ENCODE measurements at places on chromosomes 5 and 9.

GRCh38 chr9:94676446-94677131, 37.3 kb upstream of the FBP1 start:
- no peak for DNase-seq

DNA sequence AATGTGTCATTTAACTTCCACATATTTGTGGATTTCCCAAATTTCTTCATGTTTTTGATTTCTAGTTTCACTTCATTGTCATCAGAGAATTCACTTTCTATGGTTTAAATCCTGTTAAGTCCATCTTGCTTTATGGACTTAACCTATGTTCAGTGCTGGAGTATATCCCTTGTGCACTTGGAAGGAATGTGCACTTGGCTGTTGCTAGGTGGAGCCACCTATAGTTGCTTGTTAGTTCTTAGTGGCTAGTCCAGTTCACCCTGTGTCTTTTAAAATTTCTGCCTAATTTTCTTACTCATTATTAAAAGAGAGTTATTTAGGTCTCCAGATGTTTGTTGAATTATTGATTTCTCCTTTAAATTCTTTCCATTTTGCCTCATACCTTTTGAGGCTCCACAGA, 1472.5 kb upstream of the CDH6 start:
- no peak for DNase-seq

GRCh38 chr9:21558079-21558478, 76.0 kb upstream of the IFNE start:
- no peak for DNase-seq

DNA sequence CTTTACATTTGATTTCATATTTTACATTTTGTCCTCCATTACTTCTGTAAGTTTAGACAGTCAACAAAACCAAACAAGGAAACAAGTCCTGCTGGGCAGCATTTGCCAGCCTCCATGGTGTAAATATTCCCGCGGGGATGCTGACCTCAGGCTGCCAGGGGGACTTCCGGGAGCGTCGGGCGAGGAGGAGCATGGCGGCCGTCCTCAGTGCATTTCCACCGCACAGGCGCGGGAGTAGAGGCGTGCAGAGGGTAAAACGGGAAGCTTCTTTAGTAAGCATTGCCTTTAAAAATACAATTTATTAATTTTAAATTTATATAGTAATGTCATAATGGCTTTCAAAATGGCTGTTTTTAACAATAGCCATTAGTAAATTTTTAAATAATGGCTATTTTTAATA, 385.3 kb upstream of the IRX4 start:
- no peak for DNase-seq

GRCh38 chr9:128550226-128550625, 2.2 kb upstream of the SPTAN1 start:
- no peak for DNase-seq
